ENCODE measurements at places on chromosomes 1 and 21.

GRCh38 chr1:168607872-168608428 is 31.5 kb downstream of the XCL1 start:
- no peak for ATAC-seq

DNA sequence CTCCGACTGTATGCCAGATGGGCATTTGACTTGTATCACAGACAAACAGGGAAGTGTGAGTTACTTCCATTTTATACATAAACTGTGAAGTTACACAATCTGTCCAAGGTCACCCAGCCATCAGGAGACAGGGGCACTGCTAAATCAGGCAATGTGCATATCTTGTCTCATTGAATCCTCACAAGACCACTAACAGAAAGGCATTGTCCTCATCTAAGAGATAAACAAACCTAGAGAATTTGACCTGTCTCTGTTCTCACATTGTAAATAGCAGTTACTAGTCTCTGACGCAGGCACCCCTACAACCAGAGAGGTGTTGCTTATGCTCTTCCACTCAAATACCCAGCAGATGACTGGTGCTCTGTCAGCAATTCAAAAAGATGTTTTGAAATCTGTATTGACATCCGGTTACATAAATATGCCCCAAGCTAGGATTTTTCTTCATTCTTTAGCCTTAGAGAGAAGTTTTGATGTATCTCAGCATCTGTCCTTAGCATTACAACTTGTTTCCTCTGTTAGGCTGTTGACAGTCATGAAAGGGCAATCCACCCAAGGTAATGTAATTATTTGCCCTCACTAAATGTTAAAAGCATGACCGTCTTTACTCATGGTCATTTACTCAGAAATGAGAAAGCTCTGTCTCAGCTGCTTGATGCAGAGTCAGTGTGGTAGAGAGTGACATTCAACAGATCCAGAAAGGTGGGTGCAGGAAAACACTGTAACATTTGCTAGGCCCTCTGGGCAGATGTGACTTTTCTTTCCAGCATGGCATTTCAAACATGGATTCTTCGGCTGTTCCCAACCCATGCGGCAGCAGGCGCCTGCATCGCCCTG is 51.9 kb upstream of the ZNF326 start:
- ATAC-seq, result no peak

GRCh38 chr1:9294910-9295636 is 2.4 kb downstream of the SPSB1 start:
- ATAC-seq, result peak; percentile 34

GRCh38 chr1:8702850-8703810 is 114.3 kb downstream of the RERE start:
- ATAC-seq, result peak; percentile 55

DNA sequence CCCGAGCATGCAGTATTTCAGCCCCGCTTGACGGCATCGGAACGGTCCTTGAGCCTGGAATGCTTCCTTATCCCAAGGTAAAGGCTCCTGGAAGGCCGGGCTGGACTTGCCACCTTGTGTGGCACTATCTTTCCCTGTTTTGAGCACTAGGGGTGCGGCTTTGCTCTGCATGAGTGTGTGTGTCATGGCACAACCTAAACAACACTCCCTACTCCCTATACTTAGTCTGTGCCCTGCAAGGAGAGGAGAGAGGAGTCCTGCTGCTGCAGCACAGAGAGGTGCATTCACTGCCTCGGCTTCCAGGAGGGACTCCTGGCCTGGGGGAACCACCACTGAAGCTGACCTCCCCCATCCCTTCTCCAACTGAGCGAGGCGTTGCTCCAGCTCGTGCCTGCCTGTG is 60.4 kb upstream of the BACE2 start:
- no peak for ATAC-seq

- no peak for ATAC-seq
Observed at GRCh38 chr1:185080422-185080821, 35.1 kb downstream of the RNF2 start.

DNA sequence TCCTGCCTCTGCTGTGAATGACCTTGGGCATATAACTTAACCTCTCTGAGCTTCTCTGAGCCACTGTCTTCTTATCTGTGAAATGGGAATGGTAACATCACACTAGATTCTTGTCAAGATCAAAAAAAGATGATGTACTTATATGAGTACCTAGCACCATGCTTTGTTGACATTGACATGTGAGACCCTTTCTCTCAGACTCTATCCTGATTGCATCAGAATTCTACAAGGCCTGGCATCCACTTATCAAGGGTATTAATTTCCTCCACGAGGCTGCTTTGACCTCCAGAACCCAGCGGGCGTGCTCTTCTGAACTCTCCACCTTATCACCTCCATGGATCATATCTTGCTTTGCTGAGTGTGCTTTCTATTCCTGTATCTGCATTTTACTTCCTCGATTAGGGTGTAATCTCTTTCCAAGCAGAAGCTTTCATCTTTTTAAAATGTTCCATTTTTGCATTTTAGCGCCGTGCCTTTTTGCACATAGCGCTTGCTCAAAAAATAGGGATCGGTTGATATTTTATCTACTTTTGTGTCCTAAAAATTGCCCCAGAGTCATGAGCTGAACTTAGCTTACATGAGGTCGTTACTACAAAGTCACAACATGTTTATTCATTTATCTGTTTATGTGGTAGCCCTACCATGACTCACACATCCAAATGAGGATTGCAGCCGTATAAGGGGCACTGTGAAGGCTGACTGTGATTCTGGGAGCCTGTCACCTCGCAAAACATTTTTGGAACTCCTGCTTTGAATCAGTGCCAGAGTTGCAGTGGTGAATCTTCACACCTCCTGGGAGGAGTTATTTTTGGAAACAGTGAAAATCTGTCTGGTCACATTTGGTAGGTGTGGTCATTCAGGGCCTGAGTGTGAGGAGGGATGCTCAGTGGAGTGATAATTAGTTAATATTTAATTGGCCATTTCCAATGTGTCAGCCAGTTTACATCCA is 63.2 kb downstream of the IER5 start:
- peak; percentile 26 for ATAC-seq

GRCh38 chr21:39071623-39072214 is 111.5 kb downstream of the PSMG1 start:
- ATAC-seq, result no peak

DNA sequence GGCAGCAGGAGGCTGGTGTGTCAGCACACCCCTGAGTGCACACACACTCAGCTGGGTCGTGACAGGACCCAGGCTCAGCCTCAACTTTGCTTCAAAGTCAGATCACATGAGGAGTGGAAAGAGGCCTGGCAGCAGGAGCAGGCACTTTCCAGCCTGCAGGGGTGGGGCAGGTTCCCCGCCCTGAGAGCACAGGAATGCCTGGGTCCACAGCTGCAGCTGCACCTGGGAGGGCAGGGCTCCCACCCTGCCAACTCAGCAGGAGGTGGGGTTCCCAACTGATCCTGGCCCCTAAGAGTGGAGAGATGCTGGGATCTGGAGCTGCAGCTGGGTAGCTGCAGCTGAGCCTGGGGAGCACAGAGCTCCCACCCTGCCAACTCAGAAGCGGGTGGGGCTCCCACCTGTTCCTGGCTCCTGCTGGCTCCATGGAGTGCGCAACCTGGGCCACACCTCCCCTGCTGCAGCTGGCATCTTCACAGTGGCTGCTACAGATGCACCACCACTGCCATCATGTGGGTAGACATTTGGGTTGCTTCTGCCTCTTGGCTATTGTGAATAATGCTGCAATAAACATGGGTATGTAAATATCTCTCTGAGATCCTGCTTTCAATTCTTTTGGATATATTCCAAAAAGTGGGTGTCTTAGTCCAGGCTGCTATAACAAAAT is 415.4 kb downstream of the TTLL7 start:
- no peak for ATAC-seq

- ATAC-seq, result no peak
Observed at GRCh38 chr21:45580576-45581321, 38.5 kb upstream of the SLC19A1 start.

DNA sequence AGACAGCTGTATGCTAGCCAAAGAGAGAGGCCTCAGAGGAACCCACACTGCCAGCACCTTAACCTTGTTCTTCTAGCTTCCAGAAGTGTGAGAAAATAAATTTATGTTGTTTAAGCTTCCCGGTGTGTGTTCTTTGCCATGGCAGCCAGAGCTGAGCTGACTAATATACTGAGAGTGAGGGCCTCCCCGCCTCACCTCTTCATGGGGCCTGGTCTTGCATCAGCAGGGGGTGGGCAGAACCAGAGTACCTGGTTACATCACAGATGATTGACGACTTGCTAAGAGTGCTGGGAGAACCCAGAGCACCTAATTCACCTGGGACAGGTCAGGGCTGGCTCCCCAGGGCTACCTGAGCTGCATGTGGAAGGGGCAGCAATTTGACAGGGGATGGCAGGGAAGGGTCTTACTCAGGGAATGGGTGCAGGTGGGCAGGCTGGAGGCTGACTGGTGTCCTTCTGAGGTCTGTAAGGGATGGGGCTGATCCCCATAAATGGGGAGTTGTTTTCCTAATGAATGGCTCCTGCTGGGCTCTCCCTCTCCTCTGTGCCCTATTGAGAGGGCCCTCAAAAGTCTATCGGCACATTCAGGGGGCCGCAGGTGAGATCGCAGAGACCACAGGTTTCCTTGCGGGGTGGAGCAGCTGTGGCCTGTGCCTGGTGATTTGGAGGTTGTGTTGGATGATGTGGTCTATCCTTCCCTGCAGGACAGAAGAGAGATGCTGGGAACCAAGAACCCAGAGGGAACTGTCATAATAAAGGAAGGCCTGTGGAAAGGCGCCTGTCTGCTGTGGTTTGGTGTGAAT is 60.6 kb upstream of the ETV3 start:
- no peak for ATAC-seq
